ENCODE measurements at places on chromosomes 2 and 18.

DNA sequence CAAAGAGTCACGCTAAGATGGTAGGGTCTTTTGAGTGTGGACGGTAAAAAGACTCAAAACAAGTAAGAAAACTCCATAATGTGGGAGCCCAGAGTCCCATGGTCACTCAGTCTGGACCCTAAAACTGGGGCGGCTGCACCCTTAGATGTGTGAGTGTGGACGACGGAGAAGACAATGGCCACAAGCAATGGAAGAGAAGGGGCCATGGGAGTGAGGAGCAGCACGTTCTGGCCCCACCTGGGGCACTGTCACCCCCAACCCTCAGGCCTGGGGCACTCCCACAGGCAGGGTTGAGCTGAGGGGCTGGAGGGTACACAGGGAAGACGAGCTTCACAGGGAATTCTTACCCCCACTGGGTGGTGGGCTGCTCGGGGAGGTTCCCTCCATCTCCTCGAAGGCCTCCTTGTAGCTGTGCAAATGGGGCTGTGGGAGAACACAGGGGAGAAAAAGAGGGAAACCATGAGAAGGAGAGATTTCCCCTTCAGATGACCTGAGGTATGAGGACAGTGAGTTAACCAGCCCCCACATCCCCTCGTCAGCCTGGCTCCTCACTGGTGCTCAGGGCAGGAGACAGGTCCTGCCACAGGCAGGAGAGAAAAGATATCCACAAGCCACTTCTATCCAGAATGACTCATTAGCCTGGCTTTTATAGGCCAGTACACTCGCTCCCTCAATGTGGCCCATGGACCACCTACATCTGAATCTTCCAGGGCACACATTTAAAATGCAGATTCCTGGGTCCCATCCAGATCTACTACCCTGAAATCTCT lies 167.9 kb downstream of the TNS1 start:
- DNase-seq: no peak
- no peaks in the 10 kb centered on the region for H3K36me3 ChIP-seq
- no peaks in the 10 kb centered on the region for H3K27me3 ChIP-seq
- H3K27ac ChIP-seq: no peak overlapping the region
- no peak overlapping the region for H3K4me3 ChIP-seq

- no peak overlapping the region for H3K4me3 ChIP-seq
- peaks cover 3% of the 10 kb centered on the region for H3K4me1 ChIP-seq
- H3K27ac ChIP-seq: no peak overlapping the region
- H3K27me3 ChIP-seq: peaks cover 11% of the 10 kb centered on the region
Observed at GRCh38 chr18:22560275-22560610, 142.5 kb upstream of the CTAGE1 start.

DNA sequence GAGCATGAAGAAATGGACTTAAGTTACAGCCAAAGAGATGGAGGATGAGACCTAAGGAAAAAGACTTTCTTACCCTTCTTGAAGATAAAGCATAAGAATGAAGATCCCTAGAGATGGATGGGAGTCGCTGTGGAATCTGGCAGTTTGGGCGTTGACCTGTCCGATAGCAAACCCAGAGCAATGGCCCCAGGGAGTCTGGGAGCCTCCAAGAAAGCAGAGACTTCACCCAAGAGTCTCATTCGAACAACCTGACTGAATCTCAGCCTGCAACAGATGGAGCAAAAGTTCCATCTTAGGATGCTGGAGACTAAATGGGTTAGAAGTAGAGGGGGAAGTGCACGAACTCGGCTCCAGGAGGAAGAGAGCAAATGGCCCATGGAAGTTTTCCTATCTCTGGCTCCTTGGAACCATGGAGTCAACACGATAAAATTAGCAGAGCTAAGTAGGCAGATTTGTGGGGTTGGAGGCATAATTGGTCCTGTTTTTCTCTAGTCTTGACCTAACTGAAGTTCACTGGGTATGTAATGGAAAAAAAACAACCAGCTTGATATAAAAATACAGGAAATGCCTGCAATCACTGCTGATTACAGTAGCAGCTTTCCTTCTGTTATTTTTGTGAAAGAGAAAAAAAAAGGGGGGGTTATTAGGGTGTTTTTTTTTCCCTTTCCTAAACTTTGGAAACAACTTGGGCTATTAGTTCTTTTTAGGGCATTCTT lies 178.4 kb upstream of the EPAS1 start:
- no peaks in the 10 kb centered on the region for H3K36me3 ChIP-seq
- no peaks in the 10 kb centered on the region for H3K4me1 ChIP-seq
- H3K27ac ChIP-seq: no peak overlapping the region
- no peak overlapping the region for H3K4me3 ChIP-seq
- DNase-seq: no peak
- H3K27me3 ChIP-seq: no peaks in the 10 kb centered on the region

GRCh38 chr2:163665817-163666216 lies 70.0 kb downstream of the FIGN start:
- H3K4me3 ChIP-seq: no peak overlapping the region
- DNase-seq: no peak
- H3K27me3 ChIP-seq: no peaks in the 10 kb centered on the region
- no peak overlapping the region for H3K27ac ChIP-seq
- H3K36me3 ChIP-seq: no peaks in the 10 kb centered on the region

GRCh38 chr2:231429152-231429551 lies 33.6 kb downstream of the B3GNT7 start:
- no peak overlapping the region for H3K4me3 ChIP-seq
- H3K27me3 ChIP-seq: no peaks in the 10 kb centered on the region
- no peaks in the 10 kb centered on the region for H3K36me3 ChIP-seq
- H3K27ac ChIP-seq: no peak overlapping the region
- no peaks in the 10 kb centered on the region for H3K4me1 ChIP-seq
- DNase-seq: no peak

DNA sequence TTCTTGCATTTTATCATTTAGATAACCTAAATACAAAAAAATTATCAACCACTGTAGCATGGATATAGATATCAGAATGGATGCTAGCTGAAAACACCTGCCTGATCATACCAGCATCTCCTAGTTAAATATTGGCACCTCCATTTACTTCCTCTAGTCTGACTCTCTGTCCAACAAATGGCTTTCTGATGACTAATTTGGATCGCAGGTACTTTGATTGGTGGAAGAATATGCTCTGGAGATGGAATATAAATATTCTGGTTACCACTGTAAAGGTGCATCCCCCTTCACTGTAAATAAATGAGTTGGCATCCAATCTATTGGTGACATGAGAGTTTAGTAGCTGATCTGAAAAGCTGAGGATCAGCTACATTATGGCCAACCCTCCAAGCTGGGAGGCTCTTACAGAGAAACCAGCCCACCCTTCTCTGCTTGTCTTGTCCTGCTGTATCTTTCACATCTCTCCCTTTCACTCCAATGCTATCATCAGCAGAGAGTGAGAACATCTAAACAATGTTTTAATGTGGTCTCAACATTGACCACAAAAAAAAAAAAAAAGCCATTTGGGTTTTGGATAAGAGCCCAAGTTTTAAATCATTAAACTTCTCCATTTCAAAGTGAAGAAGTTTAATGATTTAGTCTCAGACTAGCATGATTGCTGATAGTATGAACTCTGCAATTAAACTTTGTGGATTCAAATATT lies 90.5 kb downstream of the PMAIP1 start:
- no peak overlapping the region for H3K4me3 ChIP-seq
- no peaks in the 10 kb centered on the region for H3K36me3 ChIP-seq
- no peaks in the 10 kb centered on the region for H3K4me1 ChIP-seq
- DNase-seq: no peak

DNA sequence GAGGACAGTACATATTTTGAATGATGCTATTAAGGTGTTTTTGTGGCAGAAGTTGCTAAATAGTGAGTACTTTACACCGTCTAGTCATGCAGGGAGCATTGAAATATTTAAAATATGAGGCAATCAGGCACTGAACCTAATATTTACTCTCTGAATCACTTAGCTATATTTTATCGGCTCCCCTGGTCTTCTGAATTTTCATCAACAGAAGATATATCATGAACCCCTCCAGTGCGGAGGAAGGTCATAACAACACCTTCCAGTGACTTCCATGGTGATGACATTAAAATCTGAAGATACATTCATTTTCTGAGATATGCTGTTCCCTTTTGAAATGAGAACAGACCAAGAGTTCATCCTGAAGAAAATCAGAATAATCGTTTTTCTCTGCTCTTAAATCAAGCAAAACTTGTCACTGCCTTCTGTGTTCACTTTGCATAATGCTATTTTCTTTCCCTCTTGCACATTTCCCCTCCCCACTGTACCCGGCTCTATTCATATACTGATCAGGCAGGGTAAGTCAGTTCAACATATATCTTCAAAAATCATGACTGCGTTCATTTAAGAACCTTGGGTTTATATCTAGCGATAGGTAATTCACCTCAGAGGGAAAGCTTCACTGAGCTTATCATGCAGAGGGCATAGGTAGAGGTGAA lies 729.9 kb upstream of the GYPC start:
- H3K27ac ChIP-seq: no peak overlapping the region
- H3K27me3 ChIP-seq: no peaks in the 10 kb centered on the region
- no peaks in the 10 kb centered on the region for H3K4me1 ChIP-seq
- DNase-seq: no peak
- no peak overlapping the region for H3K4me3 ChIP-seq

DNA sequence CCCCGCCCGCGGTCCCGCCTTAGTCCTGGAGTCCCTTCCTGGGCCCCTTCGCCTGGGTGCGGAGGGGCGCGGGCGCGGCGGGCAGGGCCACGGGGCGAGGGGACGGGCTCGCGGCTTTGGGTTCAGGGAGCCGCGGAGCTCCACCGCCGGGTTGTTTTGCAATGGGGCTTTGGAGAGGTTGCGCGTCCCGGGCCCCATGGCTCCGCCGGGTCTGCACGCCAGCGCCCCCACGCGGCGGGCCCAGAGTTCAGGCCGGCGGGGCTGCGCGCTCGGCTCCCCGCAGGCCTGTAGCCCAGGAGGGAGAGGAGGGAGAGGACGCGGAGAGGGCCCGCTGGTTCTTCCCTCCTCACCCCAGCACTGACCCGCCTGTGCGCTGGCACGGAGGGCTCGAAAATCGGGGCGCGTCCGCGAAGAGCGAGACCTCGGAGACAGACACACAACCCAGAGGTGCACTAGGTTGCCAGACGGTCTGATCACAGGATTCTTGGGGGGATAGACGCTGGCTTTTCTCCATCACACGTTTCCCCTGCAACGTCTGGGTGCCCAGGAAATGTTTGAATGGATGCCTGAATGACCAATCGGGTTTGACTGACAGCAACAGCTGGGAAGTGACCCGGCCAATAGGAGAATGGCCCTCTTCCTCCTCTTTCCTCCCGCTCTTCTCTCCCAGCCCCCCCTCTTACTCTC lies 4.9 kb upstream of the SIX2 start:
- peaks cover 5% of the 10 kb centered on the region for H3K27me3 ChIP-seq
- DNase-seq: no peak
- H3K36me3 ChIP-seq: no peaks in the 10 kb centered on the region
- no peaks in the 10 kb centered on the region for H3K4me1 ChIP-seq
- H3K27ac ChIP-seq: no peak overlapping the region
- no peak overlapping the region for H3K4me3 ChIP-seq

- peaks cover 11% of the 10 kb centered on the region for H3K36me3 ChIP-seq
- no peaks in the 10 kb centered on the region for H3K27me3 ChIP-seq
- no peak for DNase-seq
- no peak overlapping the region for H3K4me3 ChIP-seq
Observed at GRCh38 chr2:231163011-231163410, 35.4 kb upstream of the ARMC9 start.

DNA sequence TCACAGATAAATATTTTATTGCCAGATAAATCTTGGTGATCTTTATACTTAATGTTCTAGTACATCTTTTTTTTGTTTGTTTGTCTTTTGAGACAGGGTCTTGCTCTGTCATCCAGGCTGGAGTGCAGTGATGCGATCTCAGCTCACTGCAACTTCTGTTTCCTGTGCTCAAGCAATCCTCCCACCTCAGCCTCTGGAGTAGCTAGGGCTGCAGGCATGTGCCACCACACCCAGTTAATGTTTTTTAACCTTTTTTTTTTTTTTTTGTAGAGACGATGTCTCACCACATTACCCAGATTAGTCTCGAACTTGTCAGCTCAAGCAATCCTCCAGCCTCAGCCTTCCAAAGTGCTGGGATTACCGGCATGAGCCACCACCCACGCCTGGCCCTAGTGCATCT lies 9.1 kb upstream of the C1GALT1C1L start:
- no peaks in the 10 kb centered on the region for H3K36me3 ChIP-seq
- no peaks in the 10 kb centered on the region for H3K4me1 ChIP-seq
- H3K27me3 ChIP-seq: no peaks in the 10 kb centered on the region
- no peak overlapping the region for H3K4me3 ChIP-seq
- DNase-seq: no peak

DNA sequence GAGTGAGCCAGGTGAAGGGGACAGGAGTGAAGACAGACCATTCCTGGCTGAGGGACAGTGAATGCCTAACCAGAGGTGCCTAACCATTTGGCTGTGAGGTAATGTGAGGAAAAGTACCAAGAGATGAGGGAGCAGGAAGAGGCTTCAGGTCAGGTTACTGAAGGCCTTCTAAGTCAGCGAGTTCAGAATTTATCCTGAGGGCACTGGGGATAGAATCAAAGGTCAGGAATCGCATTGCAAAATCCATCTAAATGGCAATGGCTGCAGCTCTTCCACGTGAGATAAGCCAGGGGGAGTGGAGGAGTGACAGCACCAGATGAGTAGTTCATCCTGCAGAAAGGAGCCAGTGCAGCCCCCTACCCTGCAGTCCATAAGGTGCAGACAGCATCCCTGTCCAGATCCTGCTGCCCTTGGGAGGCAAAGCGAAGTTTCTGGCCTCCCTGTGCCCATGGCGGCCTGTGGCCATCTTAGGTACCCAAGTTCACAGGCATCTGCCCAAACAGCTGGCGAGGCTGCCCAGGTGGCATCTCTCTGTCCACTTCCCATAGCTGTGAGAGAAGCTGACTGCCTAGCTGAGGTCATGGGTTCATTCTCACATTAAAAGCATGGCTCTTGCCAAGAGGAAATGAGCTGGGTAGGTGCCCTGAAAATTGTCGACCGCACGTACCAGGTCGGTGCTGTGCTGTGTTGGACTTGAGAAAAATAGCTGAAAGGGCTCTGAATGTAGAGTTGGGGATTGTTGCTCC lies 49.5 kb downstream of the CYP27C1 start:
- no peaks in the 10 kb centered on the region for H3K36me3 ChIP-seq
- no peaks in the 10 kb centered on the region for H3K4me1 ChIP-seq
- no peaks in the 10 kb centered on the region for H3K27me3 ChIP-seq

- no peak overlapping the region for H3K27ac ChIP-seq
- no peak for DNase-seq
- H3K36me3 ChIP-seq: no peaks in the 10 kb centered on the region
- no peak overlapping the region for H3K4me3 ChIP-seq
- no peaks in the 10 kb centered on the region for H3K27me3 ChIP-seq
Observed at GRCh38 chr2:150887926-150888325, 373.7 kb downstream of the RBM43 start.

GRCh38 chr2:18422432-18423165 lies 137.9 kb downstream of the RDH14 start:
- no peak overlapping the region for H3K4me3 ChIP-seq
- H3K36me3 ChIP-seq: no peaks in the 10 kb centered on the region
- H3K27ac ChIP-seq: no peak overlapping the region
- no peaks in the 10 kb centered on the region for H3K4me1 ChIP-seq

DNA sequence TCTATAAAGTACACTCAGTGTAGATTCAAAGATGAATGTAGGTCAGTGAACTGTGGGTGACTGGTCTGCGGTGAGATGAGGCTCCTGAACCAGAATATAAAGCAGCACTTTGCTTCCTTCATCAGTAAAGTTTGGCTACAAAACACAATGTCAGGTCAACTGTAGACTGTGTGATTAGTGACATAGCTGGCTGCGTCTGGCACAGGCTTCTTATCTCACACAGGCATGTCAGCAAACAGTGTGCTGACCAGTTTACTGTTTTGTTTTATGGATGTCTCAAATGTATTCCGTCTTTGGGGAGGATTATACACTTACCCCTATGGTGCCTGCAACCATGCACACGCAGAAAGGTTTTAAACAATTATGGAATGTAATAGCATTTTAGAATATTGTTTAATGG lies 87.1 kb downstream of the ZNF236 start:
- peaks cover 15% of the 10 kb centered on the region for H3K36me3 ChIP-seq
- H3K4me1 ChIP-seq: no peaks in the 10 kb centered on the region
- H3K27ac ChIP-seq: no peak overlapping the region
- H3K4me3 ChIP-seq: no peak overlapping the region
- no peak for DNase-seq

Data from naive thymus-derived CD4-positive, alpha-beta T cell (primary cell).